ENCODE measurements at places on chromosomes 3 and 15.
A peak's percentile ranks its signal among the peaks of the same experiment; 100 is the strongest.

- H3K27me3 ChIP-seq = no peaks in the 10 kb centered on the region
- H3K36me3 ChIP-seq = no peaks in the 10 kb centered on the region
- peaks cover 6% of the 10 kb centered on the region for H3K4me1 ChIP-seq
- no peak overlapping the region for H3K4me3 ChIP-seq
These were observed 145.0 kb downstream of the ATP10A start for GRCh38 chr15:25718169-25718536.

GRCh38 chr3:184688882-184689271, 23.0 kb downstream of the MAGEF1 start:
- DNase-seq = no peak
- H3K27ac ChIP-seq = no peak overlapping the region
- no peaks in the 10 kb centered on the region for H3K27me3 ChIP-seq
- H3K36me3 ChIP-seq = no peaks in the 10 kb centered on the region
- no peak overlapping the region for H3K4me3 ChIP-seq

DNA sequence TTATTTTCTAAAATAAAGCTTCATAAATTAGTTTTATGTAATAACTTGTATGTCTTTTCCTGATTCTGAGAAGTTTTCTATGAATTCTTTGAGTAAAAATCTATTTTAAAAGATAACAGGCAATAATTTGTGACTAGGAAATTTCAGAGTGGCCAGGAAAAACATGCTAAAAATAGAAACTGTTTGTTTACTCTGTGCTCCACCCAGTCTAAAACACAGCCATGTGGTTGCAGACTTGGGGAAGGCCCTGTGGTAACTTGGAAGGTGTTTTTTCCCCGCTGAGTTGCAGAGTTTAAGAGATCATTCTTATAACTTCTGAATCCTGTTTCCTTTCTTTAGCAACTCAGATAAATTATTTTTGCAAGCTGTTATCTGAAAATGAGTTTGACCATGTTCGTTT, 21.9 kb downstream of the PLCL2 start:
- peaks cover 31% of the 10 kb centered on the region for H3K4me1 ChIP-seq
- no peaks in the 10 kb centered on the region for H3K36me3 ChIP-seq
- no peak for DNase-seq

DNA sequence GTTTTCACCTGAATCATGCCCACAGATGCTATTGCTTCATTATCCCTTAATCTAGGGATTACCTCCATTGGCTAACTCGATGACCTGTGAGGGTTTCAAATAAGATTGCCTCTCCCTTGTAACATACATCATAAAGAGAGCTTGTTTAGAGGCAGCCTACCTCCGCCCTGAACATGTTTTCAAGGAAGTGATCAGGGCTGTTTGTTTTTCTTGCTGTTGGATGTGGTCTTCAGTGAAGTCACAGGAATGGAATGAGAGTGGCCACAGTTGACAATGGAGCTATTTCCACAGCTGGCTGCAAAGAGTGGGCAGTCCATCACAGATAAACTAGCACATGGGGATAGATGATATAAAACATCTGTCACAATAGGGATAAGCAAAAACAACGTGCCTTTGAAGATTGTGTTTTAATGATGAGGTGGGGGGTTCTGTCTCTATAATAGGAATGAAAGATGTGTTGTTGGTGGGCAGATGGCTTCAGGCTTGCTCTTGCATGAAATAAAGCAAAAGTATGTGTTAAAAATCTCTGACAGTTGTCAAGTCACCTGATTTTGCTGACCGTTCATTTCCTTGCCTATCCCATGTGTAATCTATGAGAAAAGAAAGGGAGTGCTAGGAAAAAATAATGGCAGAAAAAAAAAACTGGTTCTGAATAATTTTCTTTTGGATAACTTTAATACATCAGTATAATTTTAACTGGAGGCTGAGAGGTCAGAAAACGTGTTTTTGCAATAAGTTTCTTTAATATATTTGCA, 642.3 kb downstream of the RBMS3 start:
- no peak for DNase-seq
- H3K27me3 ChIP-seq = no peaks in the 10 kb centered on the region
- H3K36me3 ChIP-seq = no peaks in the 10 kb centered on the region
- peaks cover 3% of the 10 kb centered on the region for H3K4me1 ChIP-seq

- no peak overlapping the region for H3K27ac ChIP-seq
- no peak for DNase-seq
- no peaks in the 10 kb centered on the region for H3K36me3 ChIP-seq
- no peaks in the 10 kb centered on the region for H3K27me3 ChIP-seq
These were observed 584.4 kb downstream of the PDCD6IP start for GRCh38 chr3:34382859-34383258.

GRCh38 chr3:153244961-153245360, 82.9 kb downstream of the RAP2B start:
- no peaks in the 10 kb centered on the region for H3K36me3 ChIP-seq
- no peak for DNase-seq
- H3K4me1 ChIP-seq = no peaks in the 10 kb centered on the region
- H3K4me3 ChIP-seq = no peak overlapping the region
- H3K27me3 ChIP-seq = no peaks in the 10 kb centered on the region

GRCh38 chr3:144583871-144584270, 612.2 kb downstream of the DIPK2A start:
- H3K36me3 ChIP-seq = peaks cover 6% of the 10 kb centered on the region
- H3K4me3 ChIP-seq = no peak overlapping the region
- no peak for DNase-seq
- no peaks in the 10 kb centered on the region for H3K4me1 ChIP-seq
- no peaks in the 10 kb centered on the region for H3K27me3 ChIP-seq
- no peak overlapping the region for H3K27ac ChIP-seq

DNA sequence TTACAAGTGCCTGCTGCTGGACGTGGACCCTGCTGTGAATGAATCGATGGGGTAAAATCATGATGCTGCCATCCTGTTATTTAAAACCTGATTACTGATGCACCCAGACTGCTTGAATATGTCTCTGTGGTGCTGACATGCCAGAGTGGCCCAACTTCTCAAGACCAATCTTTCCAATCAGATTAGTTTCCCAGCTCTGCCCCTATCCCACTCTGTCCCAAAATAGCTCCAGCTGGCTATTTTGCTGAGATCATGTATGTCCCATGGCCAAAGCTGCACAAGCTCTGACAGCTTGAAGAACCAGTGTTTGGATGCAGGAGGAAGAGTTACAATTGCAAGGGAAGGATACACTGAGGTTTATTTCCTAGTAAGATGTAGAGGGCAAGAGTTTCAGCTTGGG, 153.6 kb downstream of the TMEM108 start:
- H3K36me3 ChIP-seq = no peaks in the 10 kb centered on the region
- no peaks in the 10 kb centered on the region for H3K27me3 ChIP-seq

- DNase-seq = no peak
- no peak overlapping the region for H3K27ac ChIP-seq
- peaks cover 9% of the 10 kb centered on the region for H3K4me1 ChIP-seq
- no peaks in the 10 kb centered on the region for H3K36me3 ChIP-seq
- no peak overlapping the region for H3K4me3 ChIP-seq
These were observed 45.7 kb downstream of the C2CD4B start for GRCh38 chr15:62119227-62119864.

DNA sequence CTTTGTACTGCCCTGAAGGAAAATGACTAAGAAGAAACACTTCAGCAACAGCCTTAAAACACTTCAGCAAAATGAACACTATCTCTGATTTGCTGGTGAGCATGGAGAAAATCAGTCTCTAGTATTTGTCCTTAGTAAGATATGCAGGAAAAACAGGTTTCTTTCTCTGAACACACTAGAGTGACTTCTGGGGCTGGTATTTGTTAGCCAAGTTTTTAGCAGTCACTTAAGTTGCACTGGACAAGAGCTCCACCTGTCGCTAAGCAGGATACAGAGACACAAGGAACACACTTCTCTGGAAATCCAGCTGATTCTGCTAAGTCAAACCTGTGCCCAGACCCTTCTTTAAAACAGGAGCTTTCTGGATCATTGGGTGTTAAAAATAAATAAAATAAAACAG, 65.3 kb downstream of the CHAC1 start:
- H3K4me1 ChIP-seq = no peaks in the 10 kb centered on the region
- peak; percentile 28 for DNase-seq
- peaks cover 31% of the 10 kb centered on the region for H3K36me3 ChIP-seq
- no peak overlapping the region for H3K4me3 ChIP-seq
- H3K27ac ChIP-seq = no peak overlapping the region

DNA sequence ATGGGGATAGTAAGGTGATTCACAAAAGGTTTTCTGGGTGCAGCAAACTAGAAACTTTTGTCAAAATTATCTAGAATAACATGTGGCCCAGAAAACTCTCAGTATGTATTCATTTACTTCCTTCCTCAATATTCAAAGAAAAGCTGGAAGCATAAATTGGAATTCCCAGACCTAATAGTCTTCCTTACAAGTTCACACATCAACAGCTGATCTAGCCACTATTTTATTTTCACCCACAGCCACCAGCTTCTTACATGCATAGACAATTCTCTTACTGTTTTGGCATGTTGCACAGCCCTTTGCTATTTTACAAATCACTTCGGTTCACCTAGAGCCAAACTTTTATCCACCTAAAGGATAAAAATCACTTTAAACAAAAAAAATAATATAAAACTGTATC, 647.8 kb upstream of the CCDC54 start:
- no peak overlapping the region for H3K4me3 ChIP-seq
- no peaks in the 10 kb centered on the region for H3K36me3 ChIP-seq
- no peaks in the 10 kb centered on the region for H3K27me3 ChIP-seq
- no peak for DNase-seq
- H3K4me1 ChIP-seq = peaks cover 4% of the 10 kb centered on the region

- H3K4me1 ChIP-seq = no peaks in the 10 kb centered on the region
- H3K36me3 ChIP-seq = no peaks in the 10 kb centered on the region
- H3K27ac ChIP-seq = no peak overlapping the region
- H3K27me3 ChIP-seq = no peaks in the 10 kb centered on the region
These were observed 26.6 kb upstream of the KY start for GRCh38 chr3:134677196-134677986.

- no peak overlapping the region for H3K4me3 ChIP-seq
- no peak for DNase-seq
- H3K36me3 ChIP-seq = no peaks in the 10 kb centered on the region
- peaks cover 28% of the 10 kb centered on the region for H3K4me1 ChIP-seq
These were observed 245.7 kb downstream of the TIGIT start for GRCh38 chr3:114539525-114539924.

DNA sequence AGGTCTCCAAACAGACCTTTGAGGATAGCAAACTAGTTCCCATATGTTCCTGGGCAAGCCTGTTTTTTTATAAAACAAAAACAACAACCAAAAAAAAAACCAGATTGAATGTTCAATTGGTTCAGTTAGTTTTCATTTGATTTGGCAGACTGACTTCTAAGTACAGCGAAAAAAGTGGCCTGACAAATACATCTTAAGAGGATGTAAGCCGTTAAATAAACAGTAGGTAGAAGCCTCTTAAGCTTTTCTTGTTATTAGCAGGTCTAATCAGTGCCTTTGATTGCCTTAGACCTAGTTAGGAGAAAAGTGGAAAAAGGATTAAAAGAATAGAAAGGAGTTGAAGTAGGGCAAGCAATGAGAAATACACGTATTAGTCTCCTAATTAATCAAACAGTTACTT, 13.2 kb downstream of the TSC22D2 start:
- DNase-seq = no peak
- H3K27ac ChIP-seq = no peak overlapping the region
- no peaks in the 10 kb centered on the region for H3K27me3 ChIP-seq
- H3K36me3 ChIP-seq = no peaks in the 10 kb centered on the region

GRCh38 chr3:187665010-187665409, 5.2 kb downstream of the SST start:
- 0 out of 2 replicates have a peak, but pooled peaks cover 3% of the 10 kb centered on the region for H3K4me1 ChIP-seq
- H3K4me3 ChIP-seq = no peak overlapping the region
- no peak overlapping the region for H3K27ac ChIP-seq
- no peaks in the 10 kb centered on the region for H3K27me3 ChIP-seq
- no peaks in the 10 kb centered on the region for H3K36me3 ChIP-seq

- H3K27ac ChIP-seq = peak overlapping the region; percentile 56
- H3K27me3 ChIP-seq = no peaks in the 10 kb centered on the region
- DNase-seq = no peak
- H3K36me3 ChIP-seq = no peaks in the 10 kb centered on the region
- peaks cover 42% of the 10 kb centered on the region for H3K4me1 ChIP-seq
These were observed 564.7 kb downstream of the ROBO1 start for GRCh38 chr3:79203144-79203519.

GRCh38 chr15:68429691-68430470, 2.1 kb downstream of the ITGA11 start:
- peaks cover 9% of the 10 kb centered on the region for H3K4me1 ChIP-seq
- H3K27ac ChIP-seq = no peak overlapping the region
- H3K36me3 ChIP-seq = no peaks in the 10 kb centered on the region
- no peak overlapping the region for H3K4me3 ChIP-seq

DNA sequence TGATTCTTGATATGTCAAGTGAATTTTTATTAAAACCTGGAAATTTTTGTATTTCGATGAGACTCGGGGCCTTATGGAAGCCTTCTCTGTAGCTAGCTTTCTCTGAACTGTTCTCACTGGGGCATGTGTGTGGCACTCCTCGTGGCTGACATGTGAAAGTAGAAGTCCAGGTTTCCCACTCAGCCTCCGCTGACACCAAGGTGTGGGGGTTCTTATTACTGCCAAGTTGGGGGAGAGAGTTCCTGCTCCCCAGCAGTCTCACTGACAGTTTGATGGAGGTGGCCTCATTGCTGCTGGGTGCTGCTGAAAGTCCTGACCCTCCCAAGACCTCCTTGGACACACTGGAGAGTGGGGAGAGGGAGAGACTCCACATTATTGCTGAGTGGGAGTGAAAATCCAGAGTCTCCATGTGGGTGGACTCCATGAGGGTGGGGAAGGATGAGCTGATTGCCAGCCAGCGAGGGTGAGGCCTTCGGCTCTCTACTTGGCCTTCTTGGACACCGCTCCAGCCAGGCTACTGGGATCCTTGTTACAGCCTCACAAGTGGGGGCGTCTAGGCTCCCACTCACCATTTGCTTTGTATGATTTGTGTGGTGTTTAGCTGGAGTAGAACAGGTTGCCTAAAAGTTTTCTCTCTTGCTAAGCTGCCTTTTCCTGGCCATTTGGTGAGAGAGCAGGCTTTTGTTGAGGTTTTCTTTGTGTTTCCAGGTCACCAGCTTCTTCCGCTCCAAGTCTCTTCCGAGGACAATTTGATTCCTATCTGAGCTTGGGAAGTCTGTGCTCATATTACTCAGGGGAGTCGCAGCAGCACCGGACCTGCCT, 64.1 kb downstream of the LSM3 start:
- H3K27me3 ChIP-seq = no peaks in the 10 kb centered on the region
- no peak for DNase-seq
- no peaks in the 10 kb centered on the region for H3K36me3 ChIP-seq
- H3K4me1 ChIP-seq = no peaks in the 10 kb centered on the region

DNA sequence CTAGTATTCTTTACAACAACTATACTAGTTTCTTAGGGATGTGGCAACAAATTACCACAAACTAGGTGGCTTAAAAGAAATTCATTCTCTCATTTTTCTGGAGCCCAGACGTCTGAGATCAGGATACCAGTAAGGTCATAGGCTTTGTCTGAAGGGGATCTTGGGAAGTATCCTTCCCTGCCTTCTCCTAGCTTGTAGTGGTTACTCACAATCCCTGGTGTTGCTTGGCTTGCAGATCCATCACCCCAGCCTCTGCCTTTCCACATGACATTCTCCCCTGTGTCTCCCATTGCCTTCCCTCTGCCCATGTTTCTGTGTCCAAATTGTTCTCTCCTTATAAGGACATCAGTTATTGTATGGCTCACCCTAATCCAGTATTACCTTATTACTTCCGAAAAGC, 24.3 kb upstream of the CLDN1 start:
- H3K27ac ChIP-seq = no peak overlapping the region
- H3K4me1 ChIP-seq = 0 out of 2 replicates have a peak, but pooled peaks cover 3% of the 10 kb centered on the region
- H3K36me3 ChIP-seq = no peaks in the 10 kb centered on the region
- H3K4me3 ChIP-seq = no peak overlapping the region

- H3K27ac ChIP-seq = no peak overlapping the region
- H3K27me3 ChIP-seq = no peaks in the 10 kb centered on the region
- no peaks in the 10 kb centered on the region for H3K36me3 ChIP-seq
- 0 out of 2 replicates have a peak overlapping the region, but pooled peaks have one; percentile 17 for H3K4me3 ChIP-seq
- H3K4me1 ChIP-seq = peaks cover 11% of the 10 kb centered on the region
These were observed 35.2 kb downstream of the BDH1 start for GRCh38 chr3:197520311-197521276.

GRCh38 chr3:124057420-124057819, 65.5 kb upstream of the ROPN1 start:
- H3K36me3 ChIP-seq = no peaks in the 10 kb centered on the region
- H3K4me3 ChIP-seq = no peak overlapping the region
- H3K27me3 ChIP-seq = 0 out of 2 replicates have a peak, but pooled peaks cover 2% of the 10 kb centered on the region
- peaks cover 14% of the 10 kb centered on the region for H3K4me1 ChIP-seq
